Right renal cortex interstitium (tissue), 3 donors: ENCODE measurements at places on chromosomes 12 and 14.

GRCh38 chr14:99513946-99514551, 32.8 kb downstream of the CCNK start:
- DNase-seq = no peak

GRCh38 chr12:125983094-125983783, 918.0 kb downstream of the AACS start:
- DNase-seq = peak; percentile 67

- no peak for DNase-seq
Measured at GRCh38 chr12:107493666-107494065, 191.9 kb upstream of the PWP1 start.

GRCh38 chr12:22361785-22362184, 27.3 kb upstream of the ST8SIA1 start:
- no peak for DNase-seq

GRCh38 chr12:123109319-123109772, 41.5 kb downstream of the PITPNM2 start:
- no peak for DNase-seq

GRCh38 chr12:6039894-6040601, 84.4 kb downstream of the VWF start:
- peak; percentile 70 for DNase-seq

- no peak for DNase-seq
Measured at GRCh38 chr12:31589598-31589903, 1.4 kb downstream of the DENND5B start.

DNA sequence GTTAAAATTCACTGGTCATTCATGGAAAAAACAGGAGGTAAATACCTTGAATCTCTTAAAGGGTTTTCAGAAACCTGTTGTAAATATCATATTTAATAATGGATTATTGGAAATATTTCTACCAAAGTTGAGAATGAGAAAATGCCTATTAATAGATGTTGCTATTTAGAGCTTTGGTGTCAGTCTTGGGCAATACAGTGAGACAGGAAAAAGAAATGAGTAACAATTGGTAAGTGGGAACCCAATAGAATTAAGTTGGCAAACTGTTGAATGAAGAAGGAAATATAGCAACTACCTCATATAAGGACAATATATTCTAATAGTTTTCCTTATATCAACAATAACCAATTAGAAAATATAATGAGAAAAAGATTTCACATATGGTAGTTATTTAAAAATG, 78.0 kb downstream of the ATF7IP start:
- DNase-seq = no peak

GRCh38 chr12:47941871-47942613, 21.4 kb upstream of the TMEM106C start:
- no peak for DNase-seq

GRCh38 chr12:80491166-80491565, 47.1 kb downstream of the PTPRQ start:
- DNase-seq = no peak

DNA sequence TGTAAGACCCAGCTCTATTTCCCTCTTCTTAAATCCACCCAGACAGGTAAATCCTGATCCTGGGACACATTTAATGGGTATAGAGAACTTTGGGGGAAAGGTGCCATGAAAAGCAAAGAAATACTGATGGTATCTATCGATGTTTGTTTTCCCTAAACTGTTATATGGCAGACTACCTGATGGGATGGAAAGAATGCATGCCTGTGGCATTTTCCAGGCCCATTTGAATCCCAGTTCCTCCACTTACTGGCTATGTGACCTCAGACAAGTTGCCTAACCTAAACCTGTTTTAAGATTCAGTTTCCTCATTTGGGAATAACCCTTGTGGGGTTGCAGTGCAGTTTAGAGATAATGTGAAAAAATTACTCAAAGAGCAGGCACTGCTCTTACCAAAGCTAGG, 404.5 kb downstream of the FUT8 start:
- DNase-seq = no peak

DNA sequence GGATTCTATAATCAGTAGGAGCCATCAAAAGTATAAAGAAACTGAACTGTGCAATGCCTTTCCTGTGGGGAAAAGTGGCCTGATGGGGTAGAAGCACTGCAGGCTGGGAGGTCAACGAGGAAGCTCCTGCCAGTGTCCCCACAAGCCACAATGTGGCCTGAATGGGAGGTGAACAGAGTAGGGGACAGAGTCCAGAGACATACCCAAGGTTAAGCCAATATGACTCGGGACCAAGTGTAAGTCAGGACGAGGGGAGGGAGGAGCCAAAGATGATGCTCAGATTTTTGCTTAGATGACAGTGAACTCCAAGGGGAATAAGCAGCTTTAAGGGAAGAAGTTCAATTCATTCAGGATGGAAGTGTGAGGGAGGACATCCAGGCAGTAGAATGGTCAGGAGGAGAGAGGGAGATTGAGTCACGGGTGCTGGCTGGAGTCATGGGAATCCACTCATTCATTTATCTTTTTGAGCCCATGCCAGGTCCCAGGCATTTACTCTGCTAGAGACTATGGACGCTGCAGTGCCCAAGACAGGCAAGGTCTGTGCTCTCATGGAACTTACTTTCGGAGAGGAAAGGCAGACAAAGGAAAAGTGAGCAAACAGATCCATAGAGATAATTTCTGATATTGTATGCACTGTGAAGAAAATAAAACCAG, 29.1 kb downstream of the DPF3 start:
- no peak for DNase-seq

- DNase-seq = no peak
Measured at GRCh38 chr14:51821822-51822221, 38.6 kb upstream of the GNG2 start.

DNA sequence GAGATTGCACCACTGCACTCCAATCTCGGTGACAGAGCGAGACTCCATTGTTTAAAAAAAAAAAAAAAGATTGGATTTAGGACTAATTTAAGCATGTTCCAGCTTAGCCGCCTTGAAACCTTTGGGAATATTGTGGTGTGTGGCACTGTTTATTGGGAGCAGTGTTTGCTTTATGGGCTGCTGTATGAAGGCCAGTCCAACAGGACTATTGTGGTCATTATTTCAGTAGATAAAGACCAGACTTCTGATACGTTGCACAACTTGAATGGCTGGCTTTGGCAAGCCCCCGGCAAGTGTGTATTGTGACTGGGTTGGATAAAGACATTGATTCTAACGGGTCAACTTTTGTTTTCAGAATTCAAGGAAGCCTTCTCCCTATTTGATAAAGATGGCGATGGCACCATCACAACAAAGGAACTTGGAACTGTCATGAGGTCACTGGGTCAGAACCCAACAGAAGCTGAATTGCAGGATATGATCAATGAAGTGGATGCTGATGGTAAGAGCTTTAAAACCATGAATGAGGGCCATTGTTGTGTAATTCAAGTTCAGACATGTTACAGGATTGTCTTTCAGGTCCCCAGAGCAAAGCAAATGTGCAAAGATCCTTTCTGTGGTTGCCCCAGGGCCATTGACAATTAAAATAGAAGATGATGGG, 4.2 kb downstream of the CALM1 start:
- no peak for DNase-seq

DNA sequence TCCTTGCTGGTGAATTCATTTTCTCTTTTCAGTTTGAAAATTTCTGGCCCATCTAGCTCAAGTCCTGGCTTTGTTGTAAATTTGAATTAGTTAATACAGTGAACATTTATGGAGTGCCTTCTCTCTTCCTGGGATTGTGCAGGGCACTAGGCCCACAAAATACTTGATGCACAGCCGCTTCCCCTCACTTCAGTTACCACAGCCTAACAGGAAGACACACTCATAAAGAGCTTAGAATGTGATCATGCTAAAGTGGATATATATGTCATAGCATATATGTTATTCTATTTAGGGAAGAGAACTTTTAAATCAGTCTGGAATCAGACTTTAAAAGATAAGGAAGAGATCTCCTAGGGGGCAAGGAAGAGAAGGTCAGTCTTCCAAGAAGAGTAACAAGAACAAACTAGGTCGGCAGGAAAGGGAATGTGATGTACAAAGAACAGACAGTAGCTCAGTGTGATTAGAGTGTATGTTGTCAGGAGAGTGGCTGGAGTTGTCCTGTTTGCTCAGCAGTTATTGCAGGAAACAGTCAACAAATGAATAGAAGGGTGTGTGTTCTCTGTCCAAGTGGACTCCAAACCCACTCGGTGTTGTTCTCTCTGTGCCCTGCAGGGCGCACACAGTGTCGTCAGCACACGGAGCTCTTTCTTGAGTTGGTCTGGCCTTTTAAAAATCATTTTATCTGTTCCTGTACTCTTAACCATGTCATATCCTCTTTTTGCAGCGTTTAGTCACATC, 74.4 kb downstream of the DAAM1 start:
- no peak for DNase-seq

DNA sequence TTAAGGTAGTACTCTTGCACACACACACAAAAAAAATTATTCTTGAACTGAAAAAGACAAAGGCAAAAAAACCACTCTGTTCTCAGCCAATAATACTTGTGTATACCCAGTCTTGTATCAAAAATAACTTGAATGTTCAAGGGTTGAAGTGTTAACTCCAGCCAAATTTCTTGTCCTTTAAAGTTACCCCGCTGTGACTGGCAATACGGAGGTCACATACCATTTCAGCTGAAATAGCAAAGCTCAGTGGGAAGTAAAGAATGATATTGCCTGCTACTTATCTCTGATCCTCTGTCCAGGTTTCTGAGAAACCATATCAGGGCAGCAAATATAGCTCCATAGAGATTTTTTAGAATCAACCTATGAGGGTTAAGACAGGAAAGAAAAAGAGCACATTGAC, 167.4 kb downstream of the C12orf50 start:
- no peak for DNase-seq

DNA sequence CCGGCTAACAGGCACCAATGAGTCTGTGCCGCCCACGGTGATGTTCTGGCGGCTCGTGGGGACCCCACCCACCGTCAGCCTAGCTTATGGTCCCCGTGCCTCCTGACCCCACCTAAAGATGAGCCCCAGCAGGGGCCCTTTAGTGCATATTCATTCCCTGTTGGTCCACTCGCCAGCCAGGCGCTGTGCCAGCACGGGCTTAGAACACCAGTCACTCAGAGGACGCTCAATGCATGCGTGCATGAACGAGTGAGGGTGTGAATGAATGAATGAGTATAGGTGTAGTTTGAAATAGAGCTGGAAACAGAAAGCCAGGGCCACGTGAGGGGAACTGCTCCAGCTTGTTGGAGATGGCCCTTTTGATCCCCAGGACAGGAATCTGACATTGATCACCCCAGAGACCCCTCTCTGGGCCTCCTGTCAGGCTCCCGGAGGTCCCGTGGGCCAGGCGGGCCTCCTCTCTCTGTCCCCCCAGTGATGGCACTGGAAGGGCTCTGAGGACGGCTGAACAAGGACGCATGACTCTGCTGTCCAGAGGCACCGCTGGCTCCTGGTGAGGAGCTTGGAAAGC, 193.9 kb upstream of the C14orf180 start:
- DNase-seq = no peak

GRCh38 chr14:69226178-69226577, 33.8 kb upstream of the GALNT16 start:
- no peak for DNase-seq

DNA sequence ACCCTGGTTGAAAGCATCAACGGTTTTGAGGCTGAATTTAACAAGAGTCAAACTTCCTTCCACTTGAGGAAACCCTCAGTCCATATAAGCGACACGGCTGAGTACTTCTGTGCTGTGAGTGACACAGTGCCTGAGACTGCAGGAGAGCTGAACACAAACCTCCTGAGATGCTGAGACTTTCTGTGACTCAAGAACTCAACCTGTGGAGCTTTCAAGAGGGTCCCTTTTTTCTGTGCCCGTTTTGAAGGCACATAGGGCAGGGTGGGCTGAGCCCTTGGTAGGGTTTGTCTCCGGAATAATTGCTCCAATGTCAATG, 305.3 kb upstream of the OR4E1 start:
- DNase-seq = no peak

DNA sequence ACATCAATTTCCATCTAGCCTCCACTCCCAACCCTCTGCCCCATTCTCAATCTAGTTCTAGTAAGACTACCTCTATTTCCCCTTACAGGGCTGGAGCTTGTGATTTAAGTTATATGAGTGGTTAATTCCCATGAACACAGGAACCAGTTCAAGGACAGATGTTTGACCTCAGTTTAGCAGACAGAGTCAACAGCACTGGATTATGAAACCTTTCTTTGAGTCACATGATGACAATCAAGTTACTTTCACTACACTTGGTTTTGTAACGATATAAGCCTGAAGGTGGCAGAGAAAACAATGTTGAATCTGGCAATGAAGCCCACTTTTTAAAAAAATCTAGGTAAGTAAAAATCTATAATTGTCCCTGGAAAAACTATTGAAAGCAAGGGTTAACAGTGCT, 1646.2 kb upstream of the FLRT2 start:
- DNase-seq = no peak

DNA sequence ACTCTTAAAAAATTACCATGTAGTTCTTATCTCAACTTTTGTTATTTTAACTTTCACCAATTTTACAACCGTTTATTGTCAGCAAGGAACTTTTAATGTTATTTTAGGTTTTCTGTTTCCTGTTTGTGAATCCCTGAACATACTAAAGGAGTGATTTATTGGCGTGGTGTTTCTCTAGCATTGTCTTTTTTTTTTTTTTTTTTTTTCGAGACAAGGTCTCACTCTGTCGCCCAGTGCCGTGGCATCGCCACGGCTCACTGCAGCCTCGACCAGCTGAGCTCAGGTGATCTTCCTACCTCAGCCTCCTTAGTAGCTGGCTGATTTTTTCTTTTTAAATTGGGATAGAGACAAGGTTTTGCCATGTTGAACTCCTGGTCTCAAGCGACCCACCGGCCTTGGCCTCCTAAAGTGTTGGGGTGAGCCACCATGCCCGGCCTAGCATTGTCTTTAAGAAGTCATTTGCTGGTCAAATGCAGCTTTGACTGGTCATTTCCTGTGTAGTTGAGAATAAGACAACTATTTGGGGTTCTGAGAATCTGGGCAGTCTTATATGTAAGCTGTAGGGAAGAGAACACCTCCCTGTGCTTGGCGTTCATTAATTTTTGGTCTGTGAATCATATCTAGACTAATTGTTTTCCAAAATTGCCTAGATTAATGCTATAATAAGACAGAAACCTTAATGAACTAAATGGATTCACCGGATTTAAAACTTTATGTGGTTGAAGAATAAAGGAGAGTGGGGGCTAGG, 2.1 kb downstream of the WASHC4 start:
- DNase-seq = no peak

GRCh38 chr12:12582193-12582881, 19.7 kb upstream of the DUSP16 start:
- no peak for DNase-seq

GRCh38 chr12:6961278-6961694, 9.2 kb downstream of the PHB2 start:
- DNase-seq = no peak

DNA sequence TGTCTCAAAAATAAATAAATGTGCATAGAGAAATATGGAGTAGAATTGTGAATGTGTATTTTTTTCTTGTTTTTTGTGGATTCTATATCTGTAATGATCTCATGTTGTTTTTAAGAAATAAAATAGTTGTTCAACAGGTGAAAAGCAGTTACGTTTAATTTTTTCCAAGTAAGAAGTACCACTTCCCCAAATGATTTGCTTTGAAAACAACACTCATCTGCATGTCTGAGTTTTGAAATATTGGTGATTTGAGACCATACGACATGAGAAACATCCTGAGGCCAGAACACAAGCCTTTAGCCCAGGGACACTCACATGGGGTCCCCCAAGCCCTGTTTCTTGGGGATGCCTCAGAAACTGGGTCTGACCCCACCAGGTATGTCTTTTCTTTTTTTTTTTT, 4.2 kb upstream of the FICD start:
- DNase-seq = no peak
